NCI-H1092 (cell line): ENCODE measurements at places on chromosomes 5 and 9.

GRCh38 chr5:123756816-123757215 lies 244.8 kb downstream of the CSNK1G3 start:
- no peak for DNase-seq

DNA sequence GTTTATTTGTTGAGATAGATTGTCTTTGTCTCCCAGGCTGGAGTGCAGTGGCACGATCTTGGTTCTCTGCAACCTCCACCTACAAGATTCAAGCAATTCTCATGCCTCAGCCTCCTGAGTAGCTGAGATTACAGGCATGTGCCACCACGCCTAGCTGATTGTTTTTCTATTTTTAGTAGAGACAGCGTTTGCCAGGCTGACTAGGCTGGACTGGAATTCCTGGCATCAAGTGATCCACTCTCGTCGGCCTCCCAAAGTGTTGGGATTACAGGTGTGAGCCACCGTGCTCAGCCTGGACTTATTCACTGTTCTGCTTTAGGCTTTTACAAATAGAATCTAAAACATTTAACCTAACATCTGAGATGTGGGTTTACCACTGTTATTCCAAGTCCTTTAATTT lies 91.3 kb downstream of the COMMD10 start:
- no peak for DNase-seq

GRCh38 chr9:91332546-91333231 lies 29.0 kb downstream of the AUH start:
- no peak for DNase-seq

- DNase-seq: no peak
These were observed 266.0 kb downstream of the EFNA5 start for GRCh38 chr5:107404595-107405374.

GRCh38 chr9:129665389-129665775 lies at the start of gene PRRX2:
PRRX2 (plus strand) TSS chr9:129665647; CDS start chr9:129665868, 221 bp downstream.
- no peak for DNase-seq

DNA sequence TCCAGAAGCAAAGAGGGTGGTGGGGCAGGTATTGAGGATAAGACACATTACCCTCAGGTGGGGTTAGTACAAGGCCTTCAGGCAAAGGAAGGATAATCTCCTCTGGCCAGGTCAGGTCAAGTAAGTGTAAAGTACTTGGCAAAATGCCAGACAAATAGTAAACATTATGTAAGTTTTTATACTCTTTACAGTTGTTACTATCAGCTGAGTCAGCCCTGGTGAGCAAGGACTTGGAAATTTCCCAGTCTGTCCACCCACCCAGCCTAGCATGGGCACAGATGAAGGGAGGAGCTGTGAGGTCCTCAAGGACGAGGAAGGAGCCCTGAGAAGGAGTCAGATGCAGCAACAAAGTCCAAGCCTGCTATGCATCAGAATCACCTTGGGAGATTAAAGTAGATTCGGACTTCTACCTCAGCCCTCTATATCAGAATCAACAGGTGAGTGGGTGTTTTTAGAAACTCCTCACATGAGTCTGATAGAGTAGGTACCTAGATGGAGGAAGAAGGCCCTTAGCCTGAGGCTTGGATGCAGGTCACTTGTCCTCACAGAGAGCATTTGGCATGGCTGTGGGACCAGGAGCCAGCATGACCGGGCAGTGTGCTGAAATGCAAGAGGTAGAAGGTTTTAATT lies 50.2 kb upstream of the BARX1 start:
- no peak for DNase-seq
